ENCODE measurements at places on chromosomes 5 and 9.

DNA sequence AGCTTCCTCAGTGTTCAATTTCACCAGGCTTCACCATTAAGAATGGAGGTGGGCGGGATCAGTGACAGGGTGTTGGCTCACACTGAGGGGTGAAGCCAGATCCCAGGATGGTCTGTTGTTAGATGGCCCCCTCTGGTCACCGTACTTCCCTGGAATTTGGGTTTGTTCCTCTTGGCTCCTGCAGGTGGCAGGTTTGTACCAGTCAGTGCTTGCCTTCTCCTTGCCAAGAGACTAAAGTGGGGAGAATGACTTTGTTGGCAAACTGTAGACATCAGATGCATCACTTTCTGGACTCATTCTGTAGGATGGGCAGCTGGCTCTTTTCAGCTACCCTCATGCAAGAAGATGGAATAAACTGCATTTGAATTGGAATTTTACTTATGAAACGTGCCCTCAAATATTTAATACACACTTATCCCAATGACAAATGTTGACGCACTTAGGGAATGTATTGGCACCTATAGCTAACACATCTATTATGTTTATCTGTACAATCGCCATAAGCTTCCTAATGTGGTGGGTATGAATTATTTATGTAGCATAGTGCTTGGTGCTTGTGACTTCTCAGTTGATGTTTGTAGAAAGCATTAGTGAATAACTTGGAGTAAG lies 31.4 kb upstream of the ANKRD55 start:
- no peak overlapping the region for H3K4me3 ChIP-seq
- H3K4me1 ChIP-seq: peaks cover 2% of the 10 kb centered on the region
- no peaks in the 10 kb centered on the region for H3K36me3 ChIP-seq
- no peaks in the 10 kb centered on the region for H3K27me3 ChIP-seq

GRCh38 chr5:53373451-53374158 lies 106.8 kb upstream of the FST start:
- no peak overlapping the region for H3K4me3 ChIP-seq
- no peaks in the 10 kb centered on the region for H3K4me1 ChIP-seq
- peak; percentile 66 for DNase-seq
- H3K27me3 ChIP-seq: no peaks in the 10 kb centered on the region
- H3K36me3 ChIP-seq: no peaks in the 10 kb centered on the region
- H3K27ac ChIP-seq: no peak overlapping the region

DNA sequence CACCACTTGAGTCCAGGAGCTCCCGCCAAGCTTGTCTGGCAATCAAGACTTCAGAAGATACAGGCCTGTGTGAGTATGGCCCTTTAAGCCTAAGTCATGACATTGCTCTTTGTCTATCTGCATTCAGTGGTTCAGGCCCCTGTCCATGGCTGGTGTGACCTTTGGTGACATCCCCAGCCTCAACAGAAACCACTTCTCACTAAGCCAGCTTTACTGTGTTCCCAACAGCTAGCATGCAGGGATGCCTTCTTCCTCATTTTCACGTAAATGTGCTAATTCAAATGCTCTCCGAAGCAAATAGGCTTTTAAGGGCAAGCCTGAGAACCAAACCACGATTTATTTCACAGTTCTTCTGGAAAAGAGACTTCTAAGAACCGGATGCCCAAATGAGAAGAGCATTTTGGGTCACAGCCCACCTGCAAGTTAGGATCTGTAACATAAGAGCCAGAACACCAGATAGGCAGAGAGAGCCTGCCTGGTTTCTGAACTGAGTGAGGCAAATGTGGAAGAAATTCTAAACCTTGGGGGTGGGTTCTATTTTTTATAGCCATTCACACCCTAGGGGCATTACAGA lies 14.9 kb downstream of the CD180 start:
- no peaks in the 10 kb centered on the region for H3K4me1 ChIP-seq
- no peaks in the 10 kb centered on the region for H3K36me3 ChIP-seq
- H3K4me3 ChIP-seq: no peak overlapping the region
- no peaks in the 10 kb centered on the region for H3K27me3 ChIP-seq

- DNase-seq: peak; percentile 24
- no peaks in the 10 kb centered on the region for H3K27me3 ChIP-seq
- no peaks in the 10 kb centered on the region for H3K36me3 ChIP-seq
- peaks cover 5% of the 10 kb centered on the region for H3K4me1 ChIP-seq
- H3K27ac ChIP-seq: no peak overlapping the region
- no peak overlapping the region for H3K4me3 ChIP-seq
These were observed 550 bp upstream of the CKMT2 start for GRCh38 chr5:81232464-81233079.

DNA sequence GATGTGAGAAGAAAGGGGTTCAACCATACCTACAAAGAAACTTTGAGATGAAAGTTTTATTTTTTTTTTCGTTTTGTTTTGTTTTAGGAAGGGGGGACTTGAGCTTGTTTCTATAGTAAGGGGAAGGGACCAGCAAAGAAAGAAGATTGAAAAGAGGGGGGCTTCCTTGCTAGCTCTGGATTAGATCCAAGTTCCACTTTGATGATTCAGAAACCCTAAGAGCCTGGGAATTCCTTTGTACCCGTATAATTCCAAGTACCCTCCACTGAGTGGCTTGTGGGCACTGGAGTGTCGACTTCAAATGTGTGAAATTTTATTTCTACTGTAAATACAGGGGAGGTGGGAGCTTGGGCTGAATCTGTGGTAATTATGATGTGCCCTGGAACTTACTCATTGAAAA lies 10.9 kb downstream of the MAMDC2 start:
- no peak overlapping the region for H3K4me3 ChIP-seq
- peaks cover 16% of the 10 kb centered on the region for H3K4me1 ChIP-seq
- H3K27me3 ChIP-seq: no peaks in the 10 kb centered on the region
- H3K36me3 ChIP-seq: no peaks in the 10 kb centered on the region
- peak overlapping the region; percentile 90 for H3K27ac ChIP-seq

DNA sequence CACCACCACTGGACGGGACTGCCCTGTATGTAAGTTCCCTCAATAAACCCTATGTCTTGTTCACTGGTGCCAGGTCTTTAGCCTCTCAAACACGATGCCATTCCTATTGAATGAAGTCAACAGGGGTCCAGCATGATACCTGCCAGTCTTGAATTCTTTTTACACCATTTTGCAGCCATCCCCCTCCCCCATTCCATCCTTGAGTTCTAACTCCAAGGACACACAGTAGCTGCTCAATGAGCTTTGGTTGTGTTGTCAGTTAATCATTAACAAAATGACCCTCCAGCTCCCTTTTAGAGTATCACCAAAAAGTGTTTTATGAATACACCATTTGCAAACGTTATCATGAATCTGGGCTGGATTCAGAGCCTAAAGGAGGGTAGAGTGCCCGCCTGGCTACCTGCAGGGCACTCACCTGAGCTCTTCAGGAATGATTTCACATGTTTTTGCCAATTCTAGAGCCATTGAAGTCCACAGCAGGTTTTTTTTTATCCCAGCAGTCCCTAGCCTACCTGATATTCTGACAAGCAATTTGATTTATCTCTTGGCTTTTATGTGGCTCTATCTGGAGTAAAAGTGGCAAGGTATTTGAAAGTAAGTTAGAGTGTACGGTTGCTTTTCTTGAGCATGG lies 271.8 kb downstream of the SMARCA2 start:
- no peak overlapping the region for H3K4me3 ChIP-seq
- H3K36me3 ChIP-seq: no peaks in the 10 kb centered on the region
- no peak for DNase-seq
- H3K4me1 ChIP-seq: no peaks in the 10 kb centered on the region

DNA sequence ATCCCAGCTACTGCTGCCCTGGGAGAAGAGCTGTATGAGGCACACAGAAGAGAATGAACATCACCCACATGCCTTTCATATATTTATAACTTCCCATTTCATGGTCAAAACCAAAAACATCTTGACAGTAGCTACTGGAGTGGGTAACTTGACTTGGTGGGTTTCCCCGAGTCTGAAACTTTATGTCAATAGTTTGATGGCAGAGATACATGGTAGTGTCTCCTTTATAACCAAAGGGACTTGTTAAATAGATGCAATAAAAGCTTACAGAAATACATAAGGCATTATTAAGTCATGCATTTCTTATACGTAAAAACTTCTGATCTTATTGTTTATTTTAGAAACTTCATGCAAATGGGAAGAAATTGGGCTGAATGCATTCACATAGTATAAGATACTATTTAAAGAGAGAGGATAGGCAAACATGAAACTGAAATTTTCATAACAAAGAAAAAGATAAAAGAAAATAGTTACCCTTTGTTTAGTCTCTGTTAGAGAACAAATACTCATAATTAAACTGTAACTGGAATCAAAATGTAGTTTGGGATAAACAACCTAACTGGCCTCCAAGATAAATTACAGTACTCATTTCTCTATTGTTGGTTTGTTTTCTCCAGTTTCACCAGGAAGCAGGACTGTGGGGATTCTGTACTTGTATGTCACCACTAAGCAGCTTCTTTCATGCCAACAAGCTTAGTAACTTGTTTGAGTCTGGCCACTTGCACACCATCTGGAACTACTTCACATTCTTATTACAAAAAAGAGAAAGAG lies 459.3 kb upstream of the MEF2C start:
- peak; percentile 88 for DNase-seq
- no peak overlapping the region for H3K4me3 ChIP-seq
- H3K27me3 ChIP-seq: no peaks in the 10 kb centered on the region
- H3K4me1 ChIP-seq: no peaks in the 10 kb centered on the region

- DNase-seq: no peak
- H3K27me3 ChIP-seq: no peaks in the 10 kb centered on the region
- H3K36me3 ChIP-seq: no peaks in the 10 kb centered on the region
These were observed 535.8 kb downstream of the EBF1 start for GRCh38 chr5:158563760-158564390.

- no peak overlapping the region for H3K4me3 ChIP-seq
- no peaks in the 10 kb centered on the region for H3K27me3 ChIP-seq
- no peak for DNase-seq
- no peaks in the 10 kb centered on the region for H3K4me1 ChIP-seq
- H3K36me3 ChIP-seq: no peaks in the 10 kb centered on the region
These were observed 242.4 kb downstream of the LURAP1L start for GRCh38 chr9:13017260-13017659.
